ENCODE measurements at places on chromosomes 5 and 9. TPM values are rescaled to one million over a fixed set of nuclear protein-coding genes. Genes with fewer than 3 reads are reported as not detected.

- DNase-seq = no peak
Measured at GRCh38 chr9:70147196-70147595, 103.5 kb downstream of the MAMDC2 start.

DNA sequence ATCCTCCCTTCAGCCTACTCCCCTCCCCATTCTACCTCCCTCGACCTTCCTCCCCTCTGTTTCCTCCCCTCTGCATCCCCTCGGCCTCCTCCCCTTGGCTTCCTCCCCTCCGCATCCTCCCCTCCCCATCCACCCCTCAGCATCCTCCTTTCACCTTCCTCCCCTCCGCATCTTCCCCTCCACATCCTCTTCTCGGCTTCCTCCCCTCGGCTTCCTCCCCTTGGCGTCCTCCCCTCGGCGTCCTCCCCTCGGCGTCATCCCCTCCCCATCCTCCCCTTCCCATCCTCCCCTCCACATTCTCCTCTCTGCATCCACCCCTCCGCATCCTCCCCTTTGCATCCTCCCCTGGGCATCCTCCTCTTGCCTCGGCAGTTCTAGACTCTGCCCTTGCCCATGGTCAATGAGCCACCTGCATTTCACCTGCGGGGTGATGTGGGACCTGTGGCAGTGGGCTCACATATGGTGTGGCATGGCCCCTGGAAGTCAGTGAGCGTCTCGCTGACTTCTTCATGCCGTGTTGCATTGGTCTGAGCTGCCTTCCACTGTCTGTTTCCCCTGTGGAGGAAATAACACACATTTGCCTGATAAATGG lies 113.0 kb downstream of the WNK2 start:
- no peak for DNase-seq

GRCh38 chr5:147927901-147928300 lies 21.6 kb upstream of the C5orf46 start:
- DNase-seq = no peak

Gene PCDHA7
- 0.95 TPM for total RNA-seq

- no peak for DNase-seq
Measured at GRCh38 chr5:170200876-170201275, 31.9 kb upstream of the C5orf58 start.
